ENCODE measurements at places on chromosomes 11 and 22.
A peak's percentile ranks its signal among the peaks of the same experiment; 100 is the strongest.

DNA sequence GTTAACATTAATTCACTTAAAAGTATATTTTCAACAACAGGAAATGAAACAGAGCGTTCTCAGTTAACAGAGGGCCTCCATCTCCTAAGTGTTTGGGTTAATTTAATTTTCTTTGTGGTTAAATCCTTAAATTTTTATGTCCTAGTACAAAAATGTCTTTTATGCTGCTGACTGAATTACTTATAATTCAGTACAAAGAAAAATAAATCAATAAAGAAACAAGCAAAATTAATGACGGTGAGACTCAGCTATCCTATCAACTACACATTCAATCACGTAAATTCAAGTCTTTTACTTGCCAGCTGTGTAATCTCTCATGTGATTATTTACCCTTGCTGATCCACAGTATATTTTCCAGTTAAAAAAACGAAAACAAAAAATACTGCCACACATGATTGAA, 81.4 kb downstream of the BBOX1 start:
- no peak for DNase-seq

DNA sequence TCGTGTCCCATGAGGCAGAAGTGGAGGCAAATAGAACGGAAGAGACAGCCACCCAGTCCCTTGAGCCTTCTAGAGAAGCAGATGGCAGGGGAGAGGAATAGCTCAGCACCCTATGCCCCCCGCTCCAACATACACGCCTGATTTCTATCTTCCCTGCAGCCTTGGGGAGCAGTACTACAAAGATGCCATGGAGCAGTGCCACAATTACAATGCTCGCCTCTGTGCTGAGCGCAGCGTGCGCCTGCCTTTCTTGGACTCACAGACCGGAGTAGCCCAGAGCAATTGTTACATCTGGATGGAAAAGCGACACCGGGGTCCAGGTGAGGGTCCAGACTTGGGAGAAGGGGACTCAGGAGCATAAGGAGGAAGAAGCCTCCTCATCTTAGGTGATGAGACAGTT, 6.6 kb downstream of the DPF2 start:
- no peak for DNase-seq

DNA sequence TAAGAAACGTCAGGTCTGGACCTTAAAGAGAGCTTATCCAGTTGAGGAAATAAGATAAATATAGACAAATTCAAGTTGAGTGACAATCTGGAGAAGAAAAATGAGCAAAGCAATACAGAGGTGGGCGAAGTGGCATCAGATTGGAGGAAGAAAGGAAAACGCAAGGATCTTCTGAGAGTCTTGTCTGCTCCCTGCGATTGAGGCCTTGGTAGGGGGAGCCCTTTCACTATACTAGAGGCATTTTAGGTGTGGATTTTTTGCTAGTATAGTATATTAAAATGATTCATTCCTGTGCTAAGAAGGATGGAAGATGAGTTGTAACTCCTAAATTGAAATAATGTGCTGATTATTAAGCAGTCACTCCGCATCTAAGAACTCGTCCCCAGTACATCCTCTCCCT, 8.1 kb downstream of the NUP50 start:
- no peak for DNase-seq

GRCh38 chr11:12886508-12886907, 122.6 kb upstream of the RASSF10 start:
- DNase-seq: no peak

DNA sequence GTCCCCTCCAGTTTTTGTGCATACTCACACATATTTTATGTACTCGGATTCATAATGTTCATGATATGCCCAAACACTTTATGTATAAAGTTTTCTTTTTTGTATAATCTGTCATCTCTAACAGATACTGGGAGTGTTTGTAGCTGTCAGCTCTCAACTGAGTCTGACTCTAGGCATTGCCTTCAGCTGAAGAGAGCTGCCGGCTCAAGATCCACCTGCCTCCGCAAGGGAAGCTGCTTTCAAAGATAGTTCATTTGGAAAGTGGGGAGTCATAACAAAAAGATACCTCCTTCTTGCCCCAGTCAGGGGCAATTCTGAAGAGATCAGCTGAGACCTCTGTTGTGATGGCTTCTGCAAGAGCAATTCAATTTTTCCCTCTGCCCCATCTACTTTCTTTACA, 58.9 kb downstream of the GUCY1A2 start:
- DNase-seq: no peak

GRCh38 chr11:111601636-111601978, 642 bp upstream of the SIK2 start:
- no peak for DNase-seq

DNA sequence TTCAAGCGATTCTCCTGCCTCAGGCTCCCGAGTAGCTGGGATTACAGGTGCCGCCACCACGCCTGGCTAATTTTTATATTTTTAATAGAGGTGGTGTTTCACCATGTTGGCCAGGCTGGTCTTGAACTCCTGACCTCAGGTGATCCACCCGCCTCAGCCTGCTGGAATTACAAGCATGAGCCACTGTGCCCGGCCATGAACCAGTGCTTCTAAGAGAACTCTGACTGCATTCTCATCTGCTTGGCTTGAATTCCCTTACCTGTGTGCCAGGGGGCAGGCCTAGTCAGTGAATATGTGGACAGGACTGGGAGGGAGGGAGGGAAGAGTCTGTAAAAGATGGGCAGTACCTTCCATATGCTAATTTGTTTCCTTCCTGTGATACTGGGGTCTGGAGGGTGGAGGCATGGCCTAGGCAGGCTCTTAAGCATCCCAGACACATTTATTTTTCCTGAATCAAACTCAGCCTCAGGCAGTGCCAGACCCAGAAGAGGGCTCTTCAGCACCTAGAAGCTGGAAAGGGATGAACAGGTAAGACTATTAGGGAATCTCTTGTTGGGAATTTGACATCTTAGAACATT, 6.6 kb downstream of the RPS25 start:
- no peak for DNase-seq

DNA sequence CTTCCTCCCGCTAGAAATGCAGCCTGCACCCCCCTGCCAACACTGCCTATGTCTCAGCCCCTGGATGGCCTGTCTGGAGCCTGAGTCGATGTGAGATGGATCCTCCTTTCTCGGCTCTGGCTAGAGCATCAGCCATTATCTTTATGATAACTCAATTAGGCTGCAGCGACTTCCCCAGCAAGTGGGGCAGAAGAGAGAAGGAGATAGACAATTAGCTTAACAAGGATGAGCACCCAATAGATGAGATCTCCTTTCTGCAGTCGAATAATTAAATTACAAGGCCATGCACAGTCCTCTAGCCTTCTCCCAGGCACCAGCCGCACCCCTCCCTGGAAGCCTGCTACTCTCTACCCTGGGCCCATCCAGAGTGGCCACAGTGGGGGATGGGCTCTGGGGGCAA, 179.3 kb downstream of the CEP164 start:
- DNase-seq: no peak

DNA sequence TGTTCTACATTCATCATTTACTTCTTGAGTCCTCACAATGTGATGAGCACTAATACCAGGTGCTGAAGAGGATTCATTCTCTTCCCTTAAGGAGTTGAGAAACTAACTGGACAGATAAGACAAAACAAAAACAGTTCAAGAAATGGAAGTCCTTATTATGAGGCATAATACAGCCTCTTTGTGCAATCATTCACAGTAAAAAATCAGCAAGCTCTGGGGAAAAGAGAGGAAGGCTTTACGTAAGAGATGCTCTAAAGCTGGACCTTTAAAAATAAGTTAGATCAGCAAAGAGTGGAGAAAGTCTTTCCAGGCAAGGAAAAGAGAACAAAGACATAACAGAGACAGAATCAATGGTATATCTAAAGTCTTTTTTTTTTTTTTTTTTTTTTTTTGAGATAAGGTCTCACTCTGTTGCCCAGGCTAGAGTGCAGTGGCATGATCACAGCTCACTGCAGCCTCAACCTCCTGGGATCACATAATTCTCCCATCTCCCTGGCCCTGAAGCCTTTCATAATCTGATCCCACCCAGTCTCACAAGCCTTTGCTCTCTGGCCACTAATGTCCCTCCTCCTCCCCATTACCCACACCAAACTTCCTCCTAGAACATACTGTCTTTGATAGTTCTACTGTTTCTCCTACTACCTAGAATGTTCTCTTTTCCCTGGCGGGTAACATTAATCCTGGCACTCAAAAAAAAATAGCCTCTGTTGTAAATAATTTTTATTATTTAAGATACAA, 40.9 kb downstream of the MRTFA start:
- no peak for DNase-seq

DNA sequence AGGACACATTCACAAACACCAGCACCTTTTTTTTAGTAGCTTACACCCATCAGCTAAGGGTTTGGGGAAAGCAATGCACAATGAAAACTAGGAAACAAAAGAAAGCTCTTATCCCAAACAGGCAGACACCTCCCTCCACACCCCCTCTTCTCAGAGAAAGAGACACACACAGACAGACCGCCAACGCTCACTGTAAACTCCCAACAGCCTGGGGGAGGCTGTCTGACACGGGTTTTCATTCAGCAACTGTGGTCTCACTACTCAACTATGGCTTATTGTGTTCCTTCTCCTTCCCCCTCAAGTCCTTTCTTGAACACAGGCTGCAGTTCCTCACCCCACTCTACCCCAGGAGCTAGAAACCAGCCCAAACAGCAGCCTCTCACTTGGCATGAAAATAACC, 123.4 kb downstream of the C11orf58 start:
- DNase-seq: no peak

GRCh38 chr11:91730057-91730456, 494.6 kb upstream of the FAT3 start:
- DNase-seq: no peak

DNA sequence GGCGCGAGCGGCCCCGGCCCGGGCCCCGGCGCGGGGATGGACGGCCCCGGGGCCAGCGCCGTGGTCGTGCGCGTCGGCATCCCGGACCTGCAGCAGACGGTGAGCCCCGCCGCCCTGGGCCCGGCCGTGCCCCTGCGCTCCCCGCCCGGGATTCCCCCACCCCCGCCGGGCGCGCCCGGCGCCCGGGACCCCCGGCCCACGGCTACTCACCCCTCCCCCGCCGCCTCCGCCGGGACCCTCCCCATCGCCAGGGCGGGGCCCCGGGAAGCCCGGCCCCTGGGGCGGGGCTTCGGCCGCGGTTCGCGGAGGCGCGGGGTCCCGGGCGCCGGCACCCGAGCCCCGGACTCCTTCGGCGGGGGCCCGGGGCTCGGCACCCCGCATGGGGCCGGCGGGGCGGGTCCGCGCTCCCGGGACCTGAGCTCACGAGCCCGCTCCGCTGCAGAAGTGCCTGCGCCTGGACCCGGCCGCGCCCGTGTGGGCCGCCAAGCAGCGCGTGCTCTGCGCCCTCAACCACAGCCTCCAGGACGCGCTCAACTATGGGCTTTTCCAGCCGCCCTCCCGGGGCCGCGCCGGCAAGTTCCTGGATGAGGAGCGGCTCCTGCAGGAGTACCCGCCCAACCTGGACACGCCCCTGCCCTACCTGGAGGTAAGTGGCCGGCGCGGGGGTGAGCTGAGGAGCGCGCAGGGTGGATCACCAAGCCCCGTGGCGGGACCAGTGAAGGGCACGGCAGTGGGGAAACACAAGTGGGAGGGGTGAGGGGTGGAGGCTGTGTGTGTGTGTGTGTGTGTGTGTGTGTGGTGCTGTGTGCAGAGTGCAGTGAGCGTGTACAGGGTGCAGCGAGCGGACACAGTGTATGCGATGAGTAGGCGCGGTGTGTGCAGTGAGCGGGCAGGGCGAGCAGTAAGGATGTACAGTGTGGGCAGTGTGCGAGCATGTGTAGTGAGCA, 2.3 kb downstream of the SHANK3 start:
- peak; percentile 54 for DNase-seq

DNA sequence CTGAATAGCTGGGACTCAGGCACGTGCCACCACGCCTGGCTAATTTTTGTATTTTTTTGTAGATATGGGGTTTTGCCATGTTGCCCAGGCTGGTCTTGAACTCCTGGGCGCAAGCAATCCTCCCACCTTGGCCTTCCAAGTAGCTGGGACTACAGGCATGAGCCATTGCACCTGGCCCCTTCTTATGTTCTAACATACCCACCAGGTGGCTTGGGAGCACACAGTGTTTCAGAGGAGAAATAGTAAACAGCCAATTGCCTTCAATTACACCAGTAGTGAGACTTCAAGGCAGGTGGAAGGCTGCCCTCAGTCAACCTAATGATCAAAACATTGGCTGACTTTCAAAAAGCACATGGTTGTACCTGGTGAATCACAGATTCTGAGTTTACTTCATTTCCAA, 167.2 kb downstream of the SWAP70 start:
- DNase-seq: no peak

DNA sequence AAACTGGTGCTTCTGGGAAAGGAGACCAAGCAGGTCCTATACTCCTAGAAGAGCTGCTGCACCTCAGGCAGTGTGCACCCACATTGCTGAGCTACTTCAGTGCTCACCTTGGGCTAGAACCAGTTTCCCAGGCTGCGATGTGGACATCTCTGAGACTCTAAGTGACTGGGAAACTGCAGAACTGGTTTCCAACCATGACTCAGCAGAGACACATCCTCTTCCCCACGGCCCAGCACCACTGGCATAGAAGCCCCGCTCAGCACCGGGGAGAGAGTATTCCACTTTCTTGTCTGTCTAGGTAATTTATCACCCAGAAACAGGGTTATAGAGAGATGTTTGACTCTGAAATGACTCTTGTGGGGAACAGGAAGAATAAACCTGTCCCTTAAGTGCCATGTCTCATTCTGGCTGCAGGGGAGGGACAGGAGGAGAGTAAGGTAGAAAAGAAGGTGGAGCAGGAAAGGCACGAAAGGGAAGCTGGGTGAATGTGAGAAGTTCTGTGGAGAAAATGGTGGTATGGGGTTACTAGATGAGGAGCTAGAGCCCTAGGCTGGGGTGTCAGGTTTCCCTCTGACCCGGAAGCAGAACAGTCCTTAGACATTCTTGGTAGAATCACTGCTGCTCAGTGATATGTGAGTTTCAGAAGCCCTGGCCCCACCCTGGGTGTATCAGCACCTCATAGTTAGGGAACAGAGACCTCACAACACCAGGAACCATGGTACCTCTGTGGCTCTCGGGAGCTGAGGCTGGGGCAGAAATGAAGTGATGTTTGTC, 340.4 kb upstream of the NCAM1 start:
- no peak for DNase-seq

GRCh38 chr11:120568572-120569307, 57.2 kb downstream of the GRIK4 start:
- DNase-seq: no peak

DNA sequence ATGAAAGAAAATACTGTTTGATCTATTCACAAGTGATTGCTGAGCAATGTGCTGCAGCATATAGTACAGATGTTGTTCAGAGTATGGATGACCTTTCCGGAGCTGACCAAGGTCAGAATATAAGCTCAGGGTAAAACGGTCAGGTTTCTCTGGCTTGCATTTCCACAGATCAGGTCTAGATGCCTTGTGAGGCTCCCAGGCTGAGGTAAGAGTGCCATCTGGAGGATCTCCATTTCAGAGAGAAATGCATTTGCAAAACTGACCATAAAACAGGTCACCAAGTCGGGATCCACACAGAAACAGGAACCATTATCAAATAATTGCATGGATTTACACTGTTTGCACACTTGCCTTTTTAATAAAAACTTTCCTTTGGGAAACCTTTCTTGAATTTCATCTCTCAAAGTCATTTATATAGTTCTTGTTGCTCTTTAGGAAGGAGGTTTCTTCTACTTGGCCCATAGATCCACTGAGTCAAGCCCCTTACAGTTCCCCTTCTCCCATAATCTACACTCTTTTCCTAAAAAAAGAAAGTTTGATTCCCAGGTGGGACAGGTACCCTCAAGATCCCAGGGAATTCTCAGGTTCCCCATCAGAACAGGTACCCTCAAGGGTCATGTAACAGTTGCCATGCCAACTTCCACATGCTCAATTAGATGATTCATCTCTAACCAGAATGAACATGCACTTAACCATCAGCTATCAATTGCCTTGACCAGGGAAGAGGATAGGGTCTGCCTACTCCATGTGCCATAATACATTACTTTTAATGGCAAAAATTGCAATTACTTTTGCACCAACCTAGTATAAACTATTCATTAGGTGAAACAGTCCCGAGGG, 25.0 kb upstream of the TMPRSS5 start:
- DNase-seq: no peak

Data from NCI-H1930 (cell line).